ENCODE measurements at places on chromosomes 13 and 19. TPM values are rescaled to one million over a fixed set of nuclear protein-coding genes. Genes with fewer than 3 reads are reported as not detected.

Gene RASGRP4
- total RNA-seq = 0.95 TPM

Gene TPTE2
- total RNA-seq = 0.16 TPM

Gene SIGLEC14
- total RNA-seq = 1.2 TPM

Gene DAND5
- not detected for total RNA-seq

Gene SIGLEC8
- total RNA-seq = 0.90 TPM

Gene DPF1
- 1.1 TPM for total RNA-seq

Gene RSPH6A
- not detected for total RNA-seq

Gene CASP14
- not detected for total RNA-seq

Gene LYPD3
- 2.8 TPM for total RNA-seq

Gene PNMA8A
- 14.3 TPM for total RNA-seq

Gene IZUMO2
- total RNA-seq = not detected

Gene SLITRK5
- total RNA-seq = 6.3 TPM

Gene FAM83E
- total RNA-seq = 0.58 TPM

Gene UHRF1
- total RNA-seq = 8.5 TPM

Gene PLIN4
- total RNA-seq = 14.0 TPM

Gene TBC1D4
- 28.7 TPM for total RNA-seq

Gene ZNF846
- 73.6 TPM for total RNA-seq

Gene P2RY11
- total RNA-seq = 1.8 TPM

Gene CRTC1
- 4.8 TPM for total RNA-seq

All from urinary bladder (tissue), 4 donors.